HT1080 (cell line): ENCODE measurements at places on chromosomes 12 and 14. TPM values are rescaled to one million over a fixed set of nuclear protein-coding genes. Genes with fewer than 3 reads are reported as not detected.

- DNase-seq = peak; percentile 83
Observed at GRCh38 chr12:77087427-77087826, 22.1 kb upstream of the E2F7 start.

DNA sequence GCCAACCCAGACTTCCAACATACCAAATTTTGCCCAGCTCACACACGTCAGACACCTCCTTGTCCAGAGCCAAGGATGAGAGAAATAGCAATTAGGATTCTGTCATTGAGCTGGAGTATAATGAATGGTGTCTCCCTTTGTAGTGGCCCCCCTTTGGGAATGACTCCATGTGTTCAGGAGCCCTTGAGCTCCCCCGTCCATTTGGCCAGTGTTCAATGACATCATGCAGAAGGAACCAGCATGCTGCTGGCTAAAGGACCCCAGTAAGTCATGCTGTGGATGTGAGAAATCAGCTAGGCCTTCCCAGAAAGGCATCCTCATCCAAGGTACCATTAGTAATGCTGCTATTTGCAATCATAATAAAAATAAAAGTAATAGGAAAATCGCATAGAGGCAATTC, 158.8 kb upstream of the SRRM4 start:
- DNase-seq = no peak

DNA sequence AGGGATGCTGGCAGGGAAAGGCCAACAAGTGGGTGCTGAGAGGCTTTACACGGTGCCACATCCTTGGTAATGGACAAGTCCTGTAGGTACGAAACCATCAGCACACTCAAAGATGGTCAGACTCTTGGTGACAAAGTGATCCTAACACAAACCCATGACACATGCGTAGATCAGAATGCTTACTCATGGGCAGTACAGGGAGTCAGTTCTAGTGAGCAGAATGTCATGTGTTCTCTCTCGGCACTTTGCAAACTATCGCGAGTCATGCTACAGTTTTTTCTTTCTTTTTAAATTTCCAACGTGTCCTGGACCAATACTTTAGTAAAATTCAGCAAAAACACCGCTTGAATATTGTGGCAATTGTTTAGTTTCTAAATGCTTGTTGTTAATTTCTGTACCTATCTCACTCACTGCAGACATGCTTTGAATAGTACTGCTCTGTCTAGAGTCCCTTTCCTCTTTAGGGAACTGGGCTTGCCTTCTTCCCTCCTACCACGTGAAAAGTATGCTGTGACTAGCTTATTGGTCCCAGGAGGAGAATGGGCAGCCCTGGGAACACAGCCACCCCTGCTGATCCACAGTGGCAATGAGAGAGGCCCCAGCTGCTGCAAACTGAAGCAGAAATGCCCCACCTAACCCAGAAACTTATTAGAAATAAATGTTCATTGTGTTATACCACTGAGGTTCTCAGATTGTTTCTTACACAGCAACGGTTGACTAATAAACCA, 62.4 kb downstream of the UBR7 start:
- DNase-seq = peak; percentile 60

DNA sequence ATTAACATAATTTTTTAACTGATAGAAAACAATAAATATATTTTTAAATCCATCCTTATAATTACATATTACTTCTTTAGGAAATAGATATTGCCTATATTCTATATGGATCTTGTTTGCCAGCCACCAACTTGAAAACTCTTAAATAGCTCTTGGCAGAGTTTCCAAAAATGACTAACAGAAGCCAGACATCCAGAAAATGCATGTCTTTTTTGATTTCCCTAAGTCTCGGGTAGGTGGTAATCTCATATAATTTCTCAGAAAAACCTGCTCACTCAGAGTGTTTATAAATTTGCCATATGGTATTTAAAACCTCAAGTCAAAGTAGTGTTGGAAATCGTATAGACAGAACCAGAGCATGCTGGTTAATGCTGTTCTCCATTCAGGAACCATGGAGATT, 360.4 kb upstream of the FOXG1 start:
- no peak for DNase-seq

DNA sequence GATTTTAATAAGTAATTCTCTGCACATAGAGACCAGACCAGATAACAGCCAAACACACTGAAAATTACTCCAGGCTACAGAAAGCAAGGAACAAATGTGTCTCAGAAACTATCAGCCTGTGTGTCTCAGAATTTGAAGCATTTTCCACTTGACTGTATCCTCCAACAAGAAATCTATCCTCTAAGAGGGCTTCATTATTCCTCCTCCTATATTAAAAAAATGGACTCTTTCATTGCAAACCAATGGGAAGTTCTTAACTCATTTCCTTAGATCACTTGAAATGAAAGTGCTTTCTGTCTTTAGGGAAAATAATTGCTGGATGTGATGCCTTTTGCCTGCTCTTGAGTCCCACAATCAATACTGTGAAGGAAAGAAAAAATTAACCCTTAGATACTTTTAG, 2.3 kb downstream of the ST8SIA1 start:
- no peak for DNase-seq

DNA sequence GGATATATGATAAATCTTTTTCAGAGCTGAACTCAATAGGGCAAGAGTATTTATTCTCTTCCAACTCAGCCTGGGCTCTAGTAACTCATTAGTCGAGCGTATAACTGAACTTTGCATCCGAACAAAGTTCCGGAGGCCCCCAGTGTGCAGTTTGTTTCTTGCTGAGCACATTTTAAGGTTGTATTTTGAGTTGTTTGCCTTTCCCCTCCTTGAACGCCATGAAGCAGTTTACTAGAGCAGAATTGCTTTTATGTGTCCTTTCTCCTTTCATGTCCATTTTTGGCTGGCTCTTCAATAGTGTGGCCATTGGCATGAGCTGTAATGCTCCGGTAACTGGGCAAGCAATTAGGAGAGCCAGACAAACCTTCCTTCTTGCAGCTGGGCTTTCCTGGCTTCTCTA, 105.3 kb downstream of the WIF1 start:
- no peak for DNase-seq

DNA sequence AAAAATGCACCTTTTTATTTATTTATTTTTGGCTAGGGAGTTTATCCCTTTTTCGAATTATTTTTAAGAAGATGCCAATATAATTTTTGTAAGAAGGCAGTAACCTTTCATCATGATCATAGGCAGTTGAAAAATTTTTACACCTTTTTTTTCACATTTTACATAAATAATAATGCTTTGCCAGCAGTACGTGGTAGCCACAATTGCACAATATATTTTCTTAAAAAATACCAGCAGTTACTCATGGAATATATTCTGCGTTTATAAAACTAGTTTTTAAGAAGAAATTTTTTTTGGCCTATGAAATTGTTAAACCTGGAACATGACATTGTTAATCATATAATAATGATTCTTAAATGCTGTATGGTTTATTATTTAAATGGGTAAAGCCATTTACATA, 14.9 kb upstream of the SNAPC1 start:
- DNase-seq = no peak

- no peak for DNase-seq
Observed at GRCh38 chr12:64729909-64730587, 29.2 kb downstream of the GNS start.

DNA sequence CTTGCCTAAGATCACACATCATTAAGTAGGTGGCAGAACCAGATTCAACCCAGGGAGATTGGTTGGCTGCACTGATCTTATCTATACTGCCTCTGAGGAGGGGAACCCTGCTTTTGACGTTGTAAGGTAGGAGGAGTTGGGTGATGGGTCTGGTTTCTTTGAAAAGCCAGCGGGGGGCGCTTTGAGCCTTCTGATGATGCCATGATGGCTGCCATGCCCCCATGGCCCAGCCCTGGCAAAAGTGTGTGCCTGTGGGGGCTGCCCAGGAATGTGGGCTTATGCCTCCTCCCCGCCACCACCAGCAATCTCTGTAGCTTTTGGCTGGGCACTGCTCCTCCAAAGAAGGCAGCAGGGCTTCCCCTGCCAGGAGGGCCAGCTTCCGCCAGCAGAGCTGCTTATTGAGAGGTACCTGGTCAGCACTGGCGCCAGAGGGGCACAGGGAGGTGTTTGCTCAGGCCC, 224.3 kb downstream of the SLC41A2 start:
- DNase-seq = no peak

GRCh38 chr14:100084591-100084990, 19.4 kb downstream of the EVL start:
- no peak for DNase-seq

GRCh38 chr12:14572401-14572800, 4.7 kb upstream of the PLBD1 start:
- DNase-seq = no peak

- peak; percentile 13 for DNase-seq
Observed at GRCh38 chr12:131129839-131130238, 176.1 kb downstream of the ADGRD1 start.

GRCh38 chr12:25025260-25025659, 76.4 kb upstream of the BCAT1 start:
- DNase-seq = no peak

HOXC5 gene
- total RNA-seq = 0.70 and 2.3 TPM in 2 replicates

GYS2 gene
- total RNA-seq = not detected in 2 replicates

RNF10 gene
- 35.1 and 43.3 TPM in 2 replicates for total RNA-seq

SLC2A3 gene
- total RNA-seq = 12.0 and 17.0 TPM in 2 replicates

PRH2 gene
- 0.63 TPM in 1 of 2 replicates, not detected in the other for total RNA-seq

TAS2R8 gene
- total RNA-seq = not detected in 2 replicates

RD3L gene
- total RNA-seq = not detected in 2 replicates

B4GALNT3 gene
- 0.27 and 0.50 TPM in 2 replicates for total RNA-seq

LRRC9 gene
- not detected in 2 replicates for total RNA-seq

PRB2 gene
- total RNA-seq = not detected in 2 replicates
